Stimulated activated CD4-positive, alpha-beta T cell treated with anti-CD3 and anti-CD28 coated beads, Interleukin-12 subunit alpha, Interleukin-12 subunit beta, amount 100 ng/mL, for 48 hours (primary cell): ENCODE measurements at places on chromosomes 13 and 19.

DNA sequence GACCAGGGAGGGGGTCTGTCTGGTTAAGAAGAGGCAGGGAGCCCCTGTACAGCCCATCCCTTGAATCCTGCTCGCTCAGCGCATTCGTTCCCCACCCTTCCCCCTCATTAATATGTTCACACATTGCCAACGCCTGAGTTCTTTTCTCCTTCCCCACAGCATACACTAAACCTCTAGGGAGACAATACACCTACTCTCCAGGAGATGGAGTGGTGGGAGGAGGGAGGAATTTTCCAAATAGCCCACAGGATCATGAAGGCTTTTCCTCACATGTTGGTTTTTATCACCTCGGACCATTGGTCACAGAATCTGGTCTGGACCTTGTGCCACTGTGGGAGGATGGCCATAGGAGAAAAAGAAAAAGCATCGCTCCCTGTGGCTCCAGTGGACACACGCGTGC lies 294.9 kb downstream of the SHISA2 start:
- no peak for DNase-seq

DNA sequence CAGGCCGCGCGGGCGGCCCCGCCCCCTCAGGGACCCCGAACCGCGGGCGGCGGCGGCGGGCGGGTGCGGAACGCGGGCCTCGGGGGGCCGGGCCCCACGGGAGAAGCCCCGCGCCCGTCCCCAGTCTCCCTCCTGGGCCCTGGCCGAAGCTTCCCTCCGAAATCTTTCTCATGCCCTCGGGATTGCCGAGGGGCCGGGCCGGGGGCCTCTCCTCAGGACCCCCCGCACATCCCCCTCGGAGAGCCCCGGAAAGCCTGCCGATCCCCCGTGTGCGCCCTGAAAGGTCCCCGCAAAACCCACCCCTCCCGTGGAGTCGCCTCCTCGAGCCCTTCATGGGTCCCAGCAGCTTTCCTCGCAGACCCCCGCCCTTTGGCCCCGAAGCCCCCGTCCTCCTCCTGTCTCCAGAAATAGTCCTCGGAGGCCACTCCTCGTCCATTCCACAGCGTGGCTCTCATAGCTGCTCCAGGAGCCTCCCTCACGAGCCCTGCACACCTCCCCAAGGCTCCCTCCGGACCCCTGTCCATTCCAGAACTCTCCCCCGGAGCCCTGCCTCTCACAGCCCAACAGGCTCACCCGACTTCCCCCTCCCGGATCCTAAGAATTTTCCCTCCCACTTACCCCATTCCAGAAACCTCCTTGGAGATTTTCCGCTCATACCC lies 555 bp downstream of the SAMD4B start:
- DNase-seq = no peak

- no peak for DNase-seq
These were observed 229.3 kb upstream of the EDNRB start for GRCh38 chr13:78147905-78148304.

GRCh38 chr19:4557971-4558941 lies 1.2 kb downstream of the SEMA6B start:
- no peak for DNase-seq

- peak; percentile 74 for DNase-seq
These were observed 750 bp upstream of the GPR108 start for GRCh38 chr19:6737873-6738786.

- DNase-seq = no peak
These were observed 219.6 kb downstream of the GPC6 start for GRCh38 chr13:93446238-93446637.

DNA sequence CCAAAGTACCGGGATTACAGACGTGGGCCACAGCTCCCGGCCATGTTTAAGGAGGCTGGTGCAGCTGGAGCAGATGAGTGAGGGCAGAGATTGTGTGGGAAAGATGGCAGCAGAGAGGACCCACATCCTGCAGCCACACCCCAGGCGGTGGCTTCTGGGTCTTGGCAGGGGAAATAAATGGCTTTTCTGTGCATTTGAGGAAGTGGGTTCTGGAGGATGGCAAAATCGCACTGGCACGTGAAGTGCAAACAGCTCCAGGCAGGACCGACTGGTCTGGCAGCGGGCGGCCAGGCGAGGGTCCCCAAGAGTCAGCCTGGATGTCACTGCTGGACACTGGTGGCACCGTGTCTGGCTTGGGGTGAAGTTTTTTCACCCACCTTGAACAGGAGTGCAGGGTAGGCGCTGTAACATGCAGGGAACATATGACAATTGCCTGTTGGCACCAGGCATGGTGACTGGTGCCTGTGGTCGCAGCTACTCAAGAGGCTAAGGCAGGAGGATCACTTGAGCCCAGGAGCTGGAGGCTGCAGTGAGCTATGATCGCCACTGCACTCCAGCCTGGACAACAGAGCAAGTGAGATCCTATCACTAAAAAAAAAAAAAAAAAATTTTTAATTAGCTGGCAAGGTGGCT lies 8.4 kb downstream of the B3GNT3 start:
- no peak for DNase-seq

GRCh38 chr19:3851254-3852176 lies 17.3 kb downstream of the ZFR2 start:
- no peak for DNase-seq

DNA sequence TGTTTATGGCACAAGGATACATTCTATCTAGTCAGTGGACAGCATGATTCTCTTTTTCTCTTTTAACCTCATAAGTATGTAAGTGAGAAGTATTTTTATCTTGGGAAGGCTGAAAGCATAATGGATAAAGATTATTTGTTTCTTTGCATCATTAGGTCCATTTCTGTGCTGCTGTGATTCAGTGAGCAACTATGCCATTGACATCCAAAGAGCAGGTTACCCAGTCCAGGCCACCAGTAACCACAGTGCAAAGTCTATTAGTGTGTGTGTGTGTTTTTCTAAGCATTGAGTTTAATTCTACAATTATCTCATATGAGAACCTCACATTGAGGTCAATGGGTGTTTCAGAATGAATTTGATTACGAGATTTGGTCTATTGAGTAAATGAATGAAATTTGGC lies 158.8 kb upstream of the DACH1 start:
- no peak for DNase-seq

GRCh38 chr19:47435196-47435595 lies 15.9 kb upstream of the MEIS3 start:
- no peak for DNase-seq
